Left lung (tissue), 14 donors: ENCODE measurements at places on chromosomes 1 and 21. TPM values are rescaled to one million over a fixed set of nuclear protein-coding genes. Genes with fewer than 3 reads are reported as not detected.

The MYBPHL gene
- total RNA-seq, result not detected

GRCh38 chr1:201539561-201540431, 869 bp downstream of the NAV1 start:
- DNase-seq, result peak; percentile 58
- H3K36me3 ChIP-seq, result no peaks in the 10 kb centered on the region
- peak overlapping the region; percentile 58 for H3K4me3 ChIP-seq
- peak overlapping the region; percentile 77 for H3K27ac ChIP-seq

GRCh38 chr21:14864211-14865021, 200.4 kb downstream of the NRIP1 start:
- DNase-seq, result peak; percentile 78
- H3K4me1 ChIP-seq, result peaks cover 39% of the 10 kb centered on the region
- H3K27me3 ChIP-seq, result no peaks in the 10 kb centered on the region

DNA sequence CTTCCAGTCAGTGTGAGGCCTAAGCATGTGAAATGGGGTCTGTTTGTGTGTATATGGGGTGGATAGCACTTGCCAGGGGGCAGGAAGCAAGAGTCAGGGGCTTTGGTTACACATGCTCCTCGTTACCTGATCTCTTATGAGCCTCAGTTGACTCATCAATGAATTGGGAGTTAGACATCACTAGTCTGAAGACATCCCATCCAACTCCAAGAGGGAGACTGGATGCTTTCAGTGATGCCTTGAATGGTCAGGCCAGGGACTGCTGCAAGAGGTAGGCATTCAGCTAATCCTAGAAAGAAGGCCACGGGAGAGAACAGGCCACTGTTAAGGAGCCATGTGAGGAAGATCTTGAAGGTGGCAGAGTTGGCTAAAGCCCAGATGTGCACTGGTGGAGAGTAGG, 6.3 kb downstream of the RAB25 start:
- H3K36me3 ChIP-seq, result peaks cover 5% of the 10 kb centered on the region
- H3K27ac ChIP-seq, result no peak overlapping the region
- no peaks in the 10 kb centered on the region for H3K27me3 ChIP-seq
- no peaks in the 10 kb centered on the region for H3K4me1 ChIP-seq
- no peak for DNase-seq

DNA sequence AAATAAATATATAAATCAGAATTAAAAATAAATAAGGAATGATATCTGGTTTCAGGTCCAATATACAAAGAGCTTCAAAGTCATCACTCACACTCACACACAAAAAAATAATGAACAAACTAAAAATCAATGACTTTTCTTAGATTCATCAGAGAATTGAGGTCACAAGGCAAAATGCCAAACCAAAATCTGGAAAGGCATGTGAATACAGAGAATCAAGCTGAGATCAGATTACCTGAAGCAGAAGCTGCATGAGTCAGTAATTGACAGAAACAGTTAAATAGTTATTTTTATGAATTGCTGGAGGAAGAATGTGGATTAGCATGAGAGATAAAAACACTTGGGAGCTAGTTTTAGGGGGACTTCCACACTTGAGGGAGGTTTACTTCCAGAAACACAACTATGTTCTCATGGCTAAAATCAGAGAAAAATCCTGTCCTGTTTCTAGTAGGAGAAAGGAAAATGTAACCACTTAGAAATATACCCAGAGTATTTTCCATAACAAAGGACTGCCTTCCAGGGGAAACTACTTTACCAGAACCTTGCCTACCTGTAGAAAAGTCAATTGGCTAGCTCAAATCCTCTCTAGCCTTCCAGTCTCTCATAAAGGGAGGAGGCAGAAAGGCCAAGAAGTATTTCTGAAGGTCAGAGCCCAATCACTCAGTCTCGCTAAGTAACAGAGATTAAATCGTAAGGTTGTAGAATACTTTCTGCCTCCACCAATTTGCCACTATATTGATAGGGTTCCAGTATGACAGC, 536.6 kb upstream of the NR5A2 start:
- H3K27me3 ChIP-seq, result no peaks in the 10 kb centered on the region
- DNase-seq, result no peak
- H3K36me3 ChIP-seq, result no peaks in the 10 kb centered on the region
- H3K4me3 ChIP-seq, result no peak overlapping the region

The ZNF648 gene
- total RNA-seq, result not detected

DNA sequence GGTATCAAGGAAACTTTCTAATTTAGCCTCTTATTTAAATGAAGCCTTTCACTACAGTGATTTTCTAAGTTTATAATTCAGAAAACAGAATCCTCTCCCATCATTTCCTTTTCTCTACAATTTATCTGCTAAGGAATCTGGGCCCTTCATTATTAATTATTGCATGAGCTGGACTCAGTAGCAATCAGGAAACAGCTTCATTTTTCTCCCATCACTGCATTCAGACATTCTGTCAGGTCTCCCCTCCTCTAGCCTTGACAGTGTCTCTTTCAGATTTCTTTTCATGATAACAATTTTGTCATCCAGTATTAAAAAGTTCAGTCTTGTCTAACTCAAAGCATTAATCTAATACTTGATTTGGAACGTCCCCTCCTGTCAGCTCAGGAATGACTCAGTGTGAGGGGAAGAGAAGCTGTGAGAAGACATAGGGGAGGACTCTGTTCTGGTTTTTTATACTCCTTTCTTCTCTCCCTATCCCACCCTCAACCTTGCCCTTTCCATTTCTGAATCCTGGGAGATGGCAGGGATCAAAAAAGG, 28.1 kb downstream of the SLC44A5 start:
- no peak for DNase-seq
- H3K36me3 ChIP-seq, result no peaks in the 10 kb centered on the region
- no peaks in the 10 kb centered on the region for H3K4me1 ChIP-seq
- no peak overlapping the region for H3K4me3 ChIP-seq
- no peak overlapping the region for H3K27ac ChIP-seq
- no peaks in the 10 kb centered on the region for H3K27me3 ChIP-seq

The ATP1A2 gene
- 5.0 TPM for total RNA-seq

DNA sequence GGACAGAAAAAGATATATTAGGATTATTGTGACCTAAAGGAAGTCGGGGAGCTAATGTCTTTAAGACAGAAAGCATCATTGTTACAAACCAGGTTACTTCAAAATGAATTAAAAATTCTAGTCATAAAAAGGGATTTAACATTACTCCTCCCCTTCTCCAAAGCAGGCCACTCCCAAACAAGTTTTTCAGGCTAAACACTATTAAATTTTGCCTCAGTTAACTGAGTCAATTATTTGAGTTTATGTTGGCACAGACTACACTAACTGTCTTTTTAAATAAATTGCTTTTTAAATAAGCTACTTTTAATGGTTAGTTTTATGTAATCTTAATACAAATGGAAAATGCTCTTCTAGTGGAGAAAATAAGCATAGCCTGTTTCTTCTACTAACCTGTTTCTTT, 395.0 kb upstream of the DUSP10 start:
- no peak overlapping the region for H3K4me3 ChIP-seq
- no peak for DNase-seq
- H3K27me3 ChIP-seq, result no peaks in the 10 kb centered on the region
- no peaks in the 10 kb centered on the region for H3K36me3 ChIP-seq
- no peaks in the 10 kb centered on the region for H3K4me1 ChIP-seq
- no peak overlapping the region for H3K27ac ChIP-seq

The SLC19A2 gene
- total RNA-seq, result 12.0 TPM

DNA sequence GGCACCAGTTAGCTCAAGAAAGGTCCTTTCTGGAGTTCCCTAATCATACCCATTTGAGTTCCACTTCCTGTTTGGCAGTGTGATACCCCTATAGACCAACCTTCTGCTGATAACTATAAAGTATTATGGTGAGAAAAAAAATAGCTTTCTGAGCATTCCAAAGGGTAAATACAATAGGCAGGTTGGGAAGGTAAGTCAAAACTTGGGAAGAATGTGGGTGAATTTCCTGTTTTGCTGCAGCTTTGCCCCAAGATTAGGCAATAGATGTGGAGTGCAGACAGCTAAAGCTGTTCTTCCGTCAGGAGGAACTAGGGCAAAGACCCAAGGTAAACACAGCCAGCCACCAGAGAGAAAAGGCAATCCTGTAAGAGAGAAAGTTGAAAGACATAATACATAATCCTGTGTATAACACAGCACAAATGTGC, 49.9 kb upstream of the GUCA2A start:
- peak; percentile 10 for DNase-seq
- H3K27ac ChIP-seq, result peak overlapping the region; percentile 26
- H3K27me3 ChIP-seq, result no peaks in the 10 kb centered on the region
- H3K4me1 ChIP-seq, result peaks cover 29% of the 10 kb centered on the region

GRCh38 chr21:17451364-17451891, 61.4 kb upstream of the CXADR start:
- H3K4me1 ChIP-seq, result no peaks in the 10 kb centered on the region
- peaks cover 4% of the 10 kb centered on the region for H3K27me3 ChIP-seq
- H3K27ac ChIP-seq, result peak overlapping the region; percentile 33

The CD101 gene
- total RNA-seq, result 2.7 TPM

The FCRL6 gene
- 2.2 TPM for total RNA-seq

- H3K4me3 ChIP-seq, result no peak overlapping the region
- H3K27ac ChIP-seq, result no peak overlapping the region
- no peaks in the 10 kb centered on the region for H3K27me3 ChIP-seq
- no peaks in the 10 kb centered on the region for H3K36me3 ChIP-seq
- no peak for DNase-seq
These were observed 139.6 kb downstream of the S1PR1 start for GRCh38 chr1:101376121-101377083.

DNA sequence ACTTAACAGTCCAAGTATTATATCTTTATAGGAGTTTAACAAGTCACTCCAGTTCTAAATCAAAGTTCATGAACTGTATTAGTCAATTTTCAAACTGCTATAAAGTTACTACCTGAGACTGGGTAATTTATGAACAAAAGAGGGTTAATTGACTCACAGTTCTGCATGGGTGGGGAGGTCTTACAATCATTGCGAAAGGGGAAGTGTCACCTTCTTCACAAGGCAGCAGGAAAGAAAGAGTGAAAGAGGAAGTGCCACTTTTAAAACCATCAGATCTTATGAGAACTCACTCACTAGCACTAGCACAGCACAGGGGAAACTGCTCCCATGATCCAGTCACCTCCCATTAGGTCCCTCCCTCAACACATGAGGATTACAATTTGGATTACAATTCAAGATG, 70.0 kb downstream of the CLCA4 start:
- DNase-seq, result no peak
- peaks cover 5% of the 10 kb centered on the region for H3K4me1 ChIP-seq
- no peaks in the 10 kb centered on the region for H3K36me3 ChIP-seq
- H3K27me3 ChIP-seq, result no peaks in the 10 kb centered on the region
- no peak overlapping the region for H3K4me3 ChIP-seq

GRCh38 chr1:17207046-17207445, 2.1 kb downstream of the PADI1 start:
- H3K36me3 ChIP-seq, result no peaks in the 10 kb centered on the region
- H3K27ac ChIP-seq, result no peak overlapping the region
- H3K27me3 ChIP-seq, result no peaks in the 10 kb centered on the region
- no peak overlapping the region for H3K4me3 ChIP-seq
- H3K4me1 ChIP-seq, result no peaks in the 10 kb centered on the region

GRCh38 chr1:226400519-226401354, 7.2 kb downstream of the PARP1 start:
- peaks cover 25% of the 10 kb centered on the region for H3K4me1 ChIP-seq
- no peaks in the 10 kb centered on the region for H3K27me3 ChIP-seq
- H3K27ac ChIP-seq, result no peak overlapping the region
- H3K36me3 ChIP-seq, result peaks cover 42% of the 10 kb centered on the region

GRCh38 chr1:78650114-78650660, 556 bp downstream of the IFI44 start:
- H3K4me1 ChIP-seq, result peaks cover 62% of the 10 kb centered on the region
- H3K36me3 ChIP-seq, result peaks cover 7% of the 10 kb centered on the region
- no peaks in the 10 kb centered on the region for H3K27me3 ChIP-seq
- peak overlapping the region; percentile 26 for H3K4me3 ChIP-seq

DNA sequence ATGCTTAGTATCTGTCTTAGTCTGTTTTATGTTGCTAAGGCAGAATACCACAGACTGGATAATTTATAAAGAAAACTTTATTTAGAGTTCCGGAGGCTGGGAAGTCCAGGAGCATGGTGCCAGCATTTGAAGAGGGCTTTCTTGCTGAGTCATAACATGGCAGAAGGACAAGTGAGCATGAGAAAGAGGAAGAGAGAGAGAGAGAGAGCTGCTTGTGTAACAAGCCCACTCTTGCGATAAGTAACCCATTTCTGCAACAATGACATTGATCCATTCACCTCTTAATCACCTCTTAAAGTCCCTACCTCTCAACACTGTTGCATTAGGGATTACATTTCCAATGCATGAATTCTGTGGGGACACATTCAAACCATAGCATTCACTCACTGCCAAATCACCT, 11.7 kb upstream of the MYOCOS start:
- no peaks in the 10 kb centered on the region for H3K27me3 ChIP-seq
- DNase-seq, result no peak
- no peaks in the 10 kb centered on the region for H3K36me3 ChIP-seq
- H3K27ac ChIP-seq, result no peak overlapping the region

GRCh38 chr1:50967416-50968157, 2.5 kb upstream of the CDKN2C start:
- no peak for DNase-seq
- H3K4me1 ChIP-seq, result no peaks in the 10 kb centered on the region
- H3K27me3 ChIP-seq, result no peaks in the 10 kb centered on the region
- H3K4me3 ChIP-seq, result peak overlapping the region; percentile 71
- no peaks in the 10 kb centered on the region for H3K36me3 ChIP-seq
- H3K27ac ChIP-seq, result peak overlapping the region; percentile 97
